Fibroblast of gingiva (primary cell): ENCODE measurements at places on chromosomes 12 and 14.

- no peak for DNase-seq
Measured at GRCh38 chr12:118704527-118705241, 276.7 kb upstream of the SRRM4 start.

DNA sequence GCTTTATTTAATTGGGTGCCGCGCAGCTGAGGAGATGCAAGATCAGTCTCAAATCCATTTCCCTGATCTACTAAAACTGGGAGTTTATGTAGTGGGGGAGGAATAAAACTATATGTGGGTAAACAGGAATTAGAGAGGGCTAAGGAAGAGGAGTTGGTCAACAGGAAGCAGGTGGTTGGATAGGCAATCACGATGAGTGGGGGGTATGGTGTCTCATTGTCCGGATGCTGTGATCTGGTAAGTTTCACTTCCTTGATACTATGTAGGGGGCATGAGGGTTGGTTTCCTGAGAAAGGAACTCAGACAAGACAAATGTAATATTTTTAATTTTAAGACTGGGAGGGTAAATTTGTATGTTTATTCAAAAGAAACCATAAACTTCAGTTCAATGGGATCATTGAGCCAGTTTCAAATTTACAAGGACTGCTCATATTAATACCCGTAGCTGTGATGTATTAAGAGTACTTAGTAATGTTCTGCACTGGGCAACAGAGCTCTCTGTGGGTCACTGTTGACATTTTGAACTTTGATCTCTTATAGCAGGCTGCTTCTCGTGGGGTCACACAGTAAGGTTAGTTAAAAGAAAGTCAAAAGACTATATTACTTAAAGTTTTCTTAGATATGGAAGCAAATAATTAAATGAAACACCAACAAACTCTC, 786.2 kb upstream of the FBXO33 start:
- no peak for DNase-seq

DNA sequence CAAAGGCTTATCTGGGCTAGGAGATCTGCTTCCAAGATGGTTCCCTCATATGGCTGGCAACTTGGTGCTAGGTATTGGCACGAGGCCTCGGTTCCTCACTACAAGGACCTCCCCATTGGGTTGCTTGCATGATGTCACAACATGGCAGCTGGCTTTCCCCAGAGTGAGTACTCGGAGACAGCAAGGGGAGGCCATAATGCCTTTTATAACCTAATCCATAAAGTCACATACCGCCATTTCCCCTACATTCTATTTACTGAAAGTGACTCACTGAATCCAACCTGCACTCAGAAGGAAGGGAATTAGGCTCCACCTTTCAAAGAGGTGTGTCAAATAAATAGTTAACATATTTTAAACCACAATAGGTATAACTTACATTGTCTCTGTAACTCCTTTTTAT, 130.9 kb downstream of the SAMD4A start:
- DNase-seq, result no peak

DNA sequence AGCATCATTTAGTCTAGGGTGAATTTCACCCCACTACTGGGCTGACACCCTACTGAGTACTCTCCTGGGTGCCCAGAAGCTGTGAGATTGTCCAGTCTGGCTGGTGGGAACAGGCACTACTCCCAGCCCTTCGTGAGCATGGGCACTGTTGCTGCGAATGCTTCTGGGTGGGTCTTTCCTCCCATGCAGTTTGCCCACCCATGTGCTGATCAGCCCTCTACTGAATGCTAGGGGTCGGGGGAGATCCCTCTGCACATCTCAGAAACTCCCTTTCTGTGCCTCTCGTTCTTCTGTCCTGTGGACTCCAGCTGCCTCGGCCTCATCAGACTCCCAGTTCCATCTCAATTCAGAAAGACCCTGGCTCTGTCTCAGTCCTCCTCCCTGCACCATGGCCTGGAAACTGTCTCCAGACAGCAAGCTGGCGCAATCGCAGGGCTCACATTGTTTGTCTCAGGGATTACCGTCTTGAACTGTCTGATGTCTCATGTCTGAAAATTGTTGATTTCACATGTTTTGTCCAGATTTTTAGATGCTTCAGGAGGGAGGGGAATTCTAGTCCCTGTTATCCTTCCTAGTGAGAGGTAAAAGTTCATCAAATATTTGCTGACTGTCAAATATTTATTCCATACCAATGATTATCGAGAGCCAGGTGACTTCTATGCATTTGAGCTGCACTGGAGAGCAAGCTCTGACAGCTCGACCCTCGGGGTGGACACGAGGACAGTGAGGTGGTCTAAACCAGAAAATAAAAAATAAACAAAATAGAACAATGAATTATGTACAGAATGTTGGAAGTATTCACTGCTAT, 316.6 kb upstream of the RTL1 start:
- no peak for DNase-seq
